Memory B cell (primary cell): ENCODE measurements at places on chromosomes 4 and X.

DNA sequence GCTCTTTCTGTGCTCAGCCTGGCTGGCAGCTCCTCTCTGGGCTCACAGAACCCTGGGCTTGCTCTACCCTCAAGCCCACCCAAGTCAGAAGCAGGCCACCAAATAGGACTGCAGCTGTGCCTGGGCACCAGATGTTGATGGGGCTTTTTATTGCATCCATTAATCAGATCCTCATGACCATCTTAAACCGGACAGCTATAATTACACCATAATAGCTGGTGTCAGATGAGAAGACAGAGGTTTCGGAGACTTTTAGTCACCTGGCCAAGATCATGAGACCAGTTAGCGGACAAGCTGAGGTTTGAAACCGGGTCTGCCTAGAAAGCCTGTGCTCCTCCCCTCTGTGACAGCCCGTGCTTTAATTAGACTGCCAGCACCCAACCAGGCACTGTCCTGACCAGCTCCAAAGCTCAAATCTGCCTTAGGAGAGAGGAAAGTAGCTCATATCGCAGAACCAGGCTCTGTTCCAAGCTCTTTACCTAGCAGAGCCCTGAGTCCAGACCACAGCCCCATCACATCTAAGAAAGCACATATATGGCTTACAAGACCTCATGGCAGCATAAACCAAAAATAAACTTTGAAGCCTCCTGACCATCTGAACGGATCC lies 88.9 kb downstream of the JAKMIP1 start:
- H3K36me3 ChIP-seq, result no peaks in the 10 kb centered on the region
- H3K4me1 ChIP-seq, result no peaks in the 10 kb centered on the region
- H3K27me3 ChIP-seq, result peaks cover 4% of the 10 kb centered on the region
- DNase-seq, result no peak

- H3K27ac ChIP-seq, result no peak overlapping the region
- H3K4me1 ChIP-seq, result no peaks in the 10 kb centered on the region
- no peak for DNase-seq
- H3K36me3 ChIP-seq, result no peaks in the 10 kb centered on the region
These were observed 307.8 kb upstream of the GIMD1 start for GRCh38 chr4:106676173-106676921.

DNA sequence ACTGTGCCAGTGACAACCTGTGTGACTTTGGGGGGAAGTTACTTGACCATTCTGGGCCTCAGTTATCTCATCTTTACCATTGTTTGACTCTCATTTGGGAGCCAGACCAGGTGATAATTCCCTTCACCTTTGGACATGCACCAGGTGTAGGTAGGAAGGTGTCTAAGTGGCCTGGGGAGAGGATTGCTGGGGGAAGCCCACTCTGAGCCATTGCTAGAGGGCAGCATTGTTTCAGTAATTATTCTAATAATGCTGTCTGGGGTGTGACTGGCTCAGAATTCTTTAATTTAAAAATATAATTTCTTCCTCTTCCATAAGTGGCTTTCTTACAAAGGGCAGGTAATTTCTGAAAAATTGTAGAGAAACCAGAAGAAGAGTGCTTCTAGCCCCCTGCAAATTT lies 104.3 kb downstream of the RTL9 start:
- no peaks in the 10 kb centered on the region for H3K36me3 ChIP-seq
- H3K27me3 ChIP-seq, result peaks cover 4% of the 10 kb centered on the region
- DNase-seq, result no peak
- no peak overlapping the region for H3K4me3 ChIP-seq
- no peaks in the 10 kb centered on the region for H3K4me1 ChIP-seq

- no peaks in the 10 kb centered on the region for H3K36me3 ChIP-seq
- DNase-seq, result no peak
- H3K27ac ChIP-seq, result no peak overlapping the region
- no peak overlapping the region for H3K4me3 ChIP-seq
- H3K27me3 ChIP-seq, result no peaks in the 10 kb centered on the region
These were observed 680.7 kb upstream of the SPANXN1 start for GRCh38 chrX:144566592-144566991.

DNA sequence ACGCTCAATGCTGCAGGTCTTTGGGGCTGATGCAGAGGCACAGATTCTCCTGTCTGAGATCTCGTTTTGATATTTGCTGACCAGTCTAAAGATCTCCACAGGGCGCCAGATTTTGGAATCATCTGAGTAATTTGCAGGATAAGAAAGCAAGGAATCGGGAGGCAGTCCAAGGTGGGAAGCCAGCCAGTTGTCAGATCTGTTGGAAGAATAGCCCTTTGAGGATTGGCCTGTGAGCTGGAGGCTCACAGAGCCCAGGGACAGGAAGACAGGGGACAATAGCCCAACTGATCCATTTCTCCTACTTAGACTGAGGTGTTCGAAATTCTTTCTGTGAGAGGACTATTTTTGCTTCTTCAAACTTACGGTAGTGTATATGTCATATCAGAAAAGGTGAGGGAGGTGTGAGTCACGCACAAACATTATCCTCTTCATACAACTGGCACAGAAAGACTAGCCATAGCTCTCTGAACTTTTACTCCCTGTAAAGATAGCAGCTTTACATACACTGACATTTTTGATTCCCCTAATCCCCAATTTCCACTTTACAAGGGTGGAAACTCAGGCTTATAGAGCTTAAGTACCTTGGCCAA lies 8.8 kb downstream of the DIPK2B start:
- H3K27me3 ChIP-seq, result no peaks in the 10 kb centered on the region
- no peak for DNase-seq
- H3K36me3 ChIP-seq, result no peaks in the 10 kb centered on the region

GRCh38 chr4:89217604-89218003 lies 90.0 kb downstream of the GPRIN3 start:
- H3K36me3 ChIP-seq, result no peaks in the 10 kb centered on the region
- H3K4me3 ChIP-seq, result no peak overlapping the region
- peaks cover 7% of the 10 kb centered on the region for H3K4me1 ChIP-seq

DNA sequence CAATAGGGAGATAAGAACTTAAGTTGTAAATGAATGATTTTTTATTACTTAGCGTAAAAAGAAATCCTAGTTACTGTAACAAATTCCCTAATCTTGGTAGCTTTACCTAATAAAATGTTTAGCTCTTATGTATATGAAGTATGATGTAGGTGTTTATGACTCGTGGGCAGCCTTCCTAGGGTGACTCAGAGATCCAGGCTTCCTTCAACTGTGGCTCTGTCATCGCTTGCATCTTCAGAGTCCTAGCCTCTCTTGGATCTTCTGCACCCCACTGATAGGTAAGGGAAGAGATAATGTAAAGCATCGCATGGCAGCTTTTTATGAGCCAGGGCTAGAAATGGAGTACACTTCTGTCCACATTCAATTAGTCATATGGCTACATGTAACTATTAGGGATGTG lies 165.6 kb upstream of the GLRA2 start:
- no peak overlapping the region for H3K27ac ChIP-seq
- no peak overlapping the region for H3K4me3 ChIP-seq
- no peaks in the 10 kb centered on the region for H3K27me3 ChIP-seq
- DNase-seq, result no peak

DNA sequence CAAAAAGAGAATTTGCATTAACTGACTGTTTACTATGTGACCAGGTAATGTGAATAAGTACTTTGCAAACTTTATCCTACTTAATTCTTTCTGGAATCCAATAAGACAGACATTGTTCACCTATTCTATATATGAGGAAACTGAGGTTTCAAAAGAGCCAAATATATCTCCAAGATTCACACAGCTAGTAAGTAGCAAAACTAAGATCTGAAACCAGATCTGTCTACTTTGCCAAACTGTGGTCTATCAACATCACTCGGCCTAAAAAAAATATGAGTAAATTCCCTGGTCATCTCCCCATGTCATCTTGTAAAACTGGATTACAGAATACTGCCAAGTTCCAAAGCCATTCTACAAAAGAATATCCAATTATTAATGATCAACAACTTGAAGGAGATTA lies 52.8 kb downstream of the ANAPC10 start:
- peaks cover 8% of the 10 kb centered on the region for H3K36me3 ChIP-seq
- H3K4me1 ChIP-seq, result peaks cover 15% of the 10 kb centered on the region
- no peak for DNase-seq
- H3K27ac ChIP-seq, result no peak overlapping the region
- H3K27me3 ChIP-seq, result no peaks in the 10 kb centered on the region

DNA sequence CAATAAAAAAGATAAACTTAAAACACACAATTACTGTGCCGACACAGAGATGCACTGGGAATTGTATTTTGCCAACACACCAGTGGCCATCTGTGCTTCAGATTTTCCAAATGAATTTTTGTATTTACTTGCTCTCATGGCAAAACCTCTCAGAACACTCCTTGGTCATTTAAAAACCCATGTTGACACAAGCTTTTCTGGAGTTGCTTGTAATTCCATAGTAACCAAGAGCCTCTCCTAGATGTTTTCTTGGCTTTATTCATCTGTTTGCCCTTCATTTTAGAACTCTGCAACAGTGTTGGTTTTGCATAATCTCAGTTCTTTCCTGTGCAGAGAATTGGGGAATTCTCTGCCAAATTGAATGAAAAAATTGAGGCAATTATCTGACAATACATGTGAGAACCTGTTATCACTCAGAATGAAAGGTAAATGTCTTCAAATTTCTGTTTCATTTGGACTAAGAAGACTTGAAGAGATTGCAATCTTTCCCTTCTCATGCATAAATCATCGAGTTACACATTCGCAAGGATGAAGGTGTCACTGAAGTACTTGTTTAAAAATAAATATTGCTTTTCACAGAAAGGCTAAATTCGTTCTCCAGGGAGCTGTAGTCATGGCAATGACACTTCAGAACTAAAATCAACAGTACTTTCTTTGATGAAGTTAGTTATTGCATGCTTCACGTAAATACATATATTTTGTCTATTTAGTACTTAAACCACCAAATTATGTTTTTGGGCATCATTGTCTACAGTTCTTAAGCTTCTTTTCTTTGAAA lies 301.8 kb upstream of the CTSO start:
- H3K4me3 ChIP-seq, result no peak overlapping the region
- H3K4me1 ChIP-seq, result no peaks in the 10 kb centered on the region
- H3K27ac ChIP-seq, result no peak overlapping the region
- H3K27me3 ChIP-seq, result no peaks in the 10 kb centered on the region
- DNase-seq, result no peak

DNA sequence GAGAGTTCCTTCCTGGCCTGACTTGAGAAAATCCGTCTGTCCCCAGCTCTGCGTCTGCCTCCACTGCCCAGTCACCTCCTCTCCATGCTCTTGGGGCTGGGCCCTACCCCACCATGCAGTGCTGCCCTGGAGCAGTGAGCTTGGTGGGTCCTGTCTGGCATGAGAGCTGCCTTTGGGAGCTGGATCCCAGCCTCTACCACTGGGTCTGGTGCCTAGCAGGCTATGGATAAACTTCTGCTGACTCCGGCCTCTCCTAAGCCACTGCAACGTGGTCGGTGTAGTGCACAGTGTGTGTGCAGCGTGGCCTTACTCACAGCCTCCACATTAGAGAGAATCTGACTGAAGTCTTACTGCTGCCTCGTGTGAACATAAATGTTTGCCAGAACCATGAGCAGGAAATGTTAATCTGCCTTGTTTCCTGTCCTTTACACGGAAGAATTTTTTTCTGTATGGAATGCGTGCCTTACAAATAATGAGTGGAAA lies 47.6 kb downstream of the HTT start:
- H3K4me3 ChIP-seq, result no peak overlapping the region
- H3K27me3 ChIP-seq, result no peaks in the 10 kb centered on the region
- peaks cover 27% of the 10 kb centered on the region for H3K36me3 ChIP-seq
- H3K27ac ChIP-seq, result peak overlapping the region; percentile 49
- no peak for DNase-seq

DNA sequence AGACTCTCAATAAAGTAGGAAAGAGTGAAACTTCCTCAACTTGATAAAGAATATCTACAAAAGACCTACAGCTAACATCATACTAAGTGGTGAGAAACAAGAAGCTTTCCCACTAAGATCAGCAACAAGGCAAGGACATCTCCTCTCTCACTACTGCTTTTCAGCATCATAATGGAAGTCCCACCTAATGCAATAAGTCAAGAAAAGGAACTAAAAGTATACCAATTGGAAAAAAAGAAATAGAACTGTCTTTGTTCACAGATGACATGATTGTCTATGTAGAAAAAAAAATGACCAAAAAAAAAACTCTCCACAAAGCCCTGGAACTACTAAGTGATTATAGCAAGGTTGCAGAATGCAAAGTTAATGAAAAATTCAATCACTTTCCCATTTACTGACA lies 25.1 kb upstream of the SH3RF1 start:
- no peak overlapping the region for H3K4me3 ChIP-seq
- H3K27ac ChIP-seq, result no peak overlapping the region
- DNase-seq, result no peak

GRCh38 chr4:22824091-22824490 lies 131.4 kb downstream of the GBA3 start:
- no peaks in the 10 kb centered on the region for H3K27me3 ChIP-seq
- DNase-seq, result no peak
- H3K4me1 ChIP-seq, result no peaks in the 10 kb centered on the region
- H3K27ac ChIP-seq, result no peak overlapping the region

- H3K4me3 ChIP-seq, result no peak overlapping the region
- peaks cover under 1% of the 10 kb centered on the region for H3K4me1 ChIP-seq
- no peak overlapping the region for H3K27ac ChIP-seq
- H3K36me3 ChIP-seq, result peaks cover 24% of the 10 kb centered on the region
- DNase-seq, result no peak
These were observed 109.6 kb downstream of the TNIP2 start for GRCh38 chr4:2646396-2647149.

DNA sequence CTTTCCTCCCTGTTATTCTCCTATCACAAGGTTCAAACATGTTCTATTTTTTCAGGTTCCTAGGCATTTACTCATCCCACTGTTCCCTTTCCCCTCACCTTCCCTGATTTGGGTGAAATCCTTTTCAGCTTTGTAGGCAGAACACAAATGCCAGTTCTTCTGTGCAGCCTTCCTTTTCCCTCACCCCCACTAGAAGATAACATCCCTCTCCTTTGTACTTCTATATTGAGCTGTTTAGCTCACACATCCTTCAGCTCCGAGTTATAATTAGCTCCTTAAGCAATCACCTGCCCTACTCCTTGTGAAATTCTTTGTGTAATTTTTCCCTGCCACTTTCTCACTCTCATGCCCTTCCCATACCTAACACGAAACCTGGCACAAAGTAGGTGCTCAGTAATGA lies 240.9 kb downstream of the AR start:
- no peaks in the 10 kb centered on the region for H3K36me3 ChIP-seq
- DNase-seq, result no peak
- H3K4me1 ChIP-seq, result no peaks in the 10 kb centered on the region
- H3K27ac ChIP-seq, result no peak overlapping the region

DNA sequence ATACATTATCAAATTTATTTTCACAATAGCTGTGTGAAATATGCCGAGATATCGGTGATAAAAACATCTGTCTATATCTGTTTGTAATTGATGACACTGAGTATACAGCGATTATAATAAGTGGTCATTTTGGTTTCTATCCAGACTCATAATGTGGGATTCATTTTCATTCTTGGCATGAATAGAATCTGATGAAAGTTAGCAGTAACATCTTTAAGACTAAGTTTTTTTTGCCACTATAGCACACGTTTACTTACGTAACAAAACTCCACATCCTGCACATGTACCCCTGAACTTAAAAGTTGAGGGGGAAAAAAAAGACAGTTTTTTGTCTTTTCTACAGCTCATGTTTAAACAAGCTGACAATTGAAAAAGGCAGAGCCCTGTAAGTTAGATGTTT lies 86.4 kb downstream of the PPA2 start:
- no peak overlapping the region for H3K27ac ChIP-seq
- H3K4me1 ChIP-seq, result peaks cover 5% of the 10 kb centered on the region
- DNase-seq, result no peak
- peaks cover 32% of the 10 kb centered on the region for H3K36me3 ChIP-seq
- H3K4me3 ChIP-seq, result no peak overlapping the region
